ENCODE measurements at places on chromosomes 6 and 20.

- no peak for DNase-seq
Observed at GRCh38 chr20:43284486-43284885, 94.8 kb upstream of the PTPRT start.

DNA sequence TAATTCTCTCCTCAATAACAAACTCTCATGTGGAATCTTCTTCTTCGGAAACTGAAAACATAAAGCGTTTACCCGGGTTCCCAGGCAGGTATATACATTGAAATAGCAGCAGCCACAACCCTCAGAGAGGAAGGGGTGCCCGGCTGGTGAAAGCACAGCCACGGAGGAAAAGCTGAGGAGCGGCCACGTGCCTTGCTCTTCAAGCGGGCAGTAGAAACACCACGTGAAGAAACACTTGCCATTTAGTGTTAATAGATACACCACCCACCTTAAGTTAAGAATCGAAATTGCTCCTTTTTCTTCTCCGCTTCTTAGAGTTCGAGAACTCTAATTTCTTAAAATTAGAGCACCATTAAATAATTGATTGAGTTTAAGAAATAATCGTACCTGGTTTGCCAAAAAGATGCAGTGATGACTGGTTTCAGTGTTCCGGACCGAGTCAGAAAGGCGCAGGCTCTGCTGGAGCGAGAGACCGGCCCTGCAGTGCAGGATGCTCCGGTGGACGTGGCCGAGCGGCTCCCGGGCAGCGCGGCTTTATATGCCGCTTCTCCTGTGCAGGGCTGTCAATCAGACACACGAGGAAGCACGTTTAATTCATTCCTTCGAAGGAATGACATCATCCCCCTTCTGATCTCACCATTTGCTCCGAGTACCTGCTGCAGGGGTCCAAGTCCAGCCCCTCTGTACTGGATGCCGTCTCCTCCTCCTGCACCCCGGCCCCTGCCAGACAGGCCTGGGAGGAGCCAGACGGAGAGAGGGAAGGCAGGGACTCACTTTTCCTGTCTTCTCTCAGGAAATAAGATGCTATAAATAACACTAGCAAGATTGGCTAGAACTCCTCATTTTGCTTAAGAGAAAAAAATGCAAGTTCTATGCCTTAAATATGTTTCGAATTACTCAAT, at the start of gene THBS2:
TSS of gene THBS2 (minus strand) at position 510 of the 902 bp plus-strand sequence. CDS start 3,062 bp downstream, outside the sequence.
- no peak for DNase-seq

GRCh38 chr6:131782764-131783163, 25.1 kb upstream of the ENPP1 start:
- no peak for DNase-seq

GRCh38 chr6:2828629-2829028, 13.0 kb downstream of the SERPINB1 start:
- no peak for DNase-seq

- no peak for DNase-seq
Observed at GRCh38 chr20:44938637-44939036, 21.6 kb downstream of the TOMM34 start.

- DNase-seq, result no peak
Observed at GRCh38 chr6:75077701-75078100, 128.2 kb downstream of the COL12A1 start.

- no peak for DNase-seq
Observed at GRCh38 chr20:32235331-32236047, 27.8 kb downstream of the POFUT1 start.

All from effector CD4-positive, alpha-beta T cell (primary cell).